ENCODE measurements at places on chromosomes 7 and 10.

GRCh38 chr10:97612386-97612785 lies 20.9 kb downstream of the MORN4 start:
- DNase-seq = peak; percentile 55

DNA sequence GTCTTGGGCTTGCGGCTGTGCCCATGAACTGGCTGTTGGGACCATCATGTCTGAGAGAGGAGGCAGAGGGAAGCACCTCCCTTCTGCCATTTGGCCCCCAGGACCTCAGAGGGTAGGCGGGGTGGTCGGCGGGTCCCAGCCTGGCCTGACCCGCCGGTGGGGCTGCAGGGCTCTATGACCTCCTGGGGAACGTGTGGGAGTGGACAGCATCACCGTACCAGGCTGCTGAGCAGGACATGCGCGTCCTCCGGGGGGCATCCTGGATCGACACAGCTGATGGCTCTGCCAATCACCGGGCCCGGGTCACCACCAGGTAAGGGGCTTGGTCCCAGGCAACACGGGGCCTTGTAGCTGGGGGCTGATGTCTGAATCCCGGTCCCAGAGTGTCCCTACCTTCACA lies 14.1 kb downstream of the SUMF2 start:
- DNase-seq = no peak

DNA sequence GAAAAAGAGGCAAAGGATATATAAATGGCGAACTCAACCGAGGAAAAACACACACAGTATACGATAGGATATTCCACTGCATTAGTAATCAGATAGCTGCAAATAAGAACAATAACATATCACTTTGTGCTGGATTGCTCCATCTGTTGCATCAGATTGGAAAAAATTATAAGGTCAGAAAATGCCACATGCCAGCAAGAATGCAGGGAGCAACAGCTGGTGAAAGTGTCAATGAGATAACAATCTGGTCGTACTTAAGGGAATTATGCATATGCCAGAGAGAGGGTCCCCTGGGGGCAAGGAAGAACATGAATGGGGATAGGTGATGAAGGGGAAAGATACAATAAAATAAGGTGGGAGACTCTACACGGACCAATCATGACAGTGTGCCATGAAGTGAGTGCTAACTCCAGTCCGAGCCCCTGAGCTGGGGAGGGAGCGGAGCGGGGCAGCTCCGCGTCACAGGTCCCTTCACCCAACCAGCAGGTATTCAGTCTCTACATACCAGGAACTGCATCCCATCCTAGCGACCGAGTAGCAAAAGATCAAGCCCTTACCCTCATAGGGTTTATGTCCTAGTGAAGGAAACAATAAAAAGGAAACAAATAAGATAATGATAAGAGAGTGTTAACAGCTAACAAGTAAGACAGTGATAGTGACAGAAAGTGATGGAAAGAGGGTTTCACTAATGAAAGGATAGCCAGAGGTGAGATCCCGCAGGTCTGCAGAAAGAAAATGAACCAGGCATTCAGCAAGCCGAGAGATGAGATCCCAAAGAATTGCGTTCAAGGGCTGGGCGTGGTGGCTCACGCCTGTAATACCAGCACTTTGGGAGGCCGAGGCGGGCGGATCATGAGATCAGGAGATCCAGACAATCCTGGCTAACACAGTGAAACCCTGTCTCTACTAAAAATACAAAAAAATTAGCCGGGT lies 9.4 kb downstream of the MPP7 start:
- DNase-seq = no peak

- DNase-seq = no peak
Observed at GRCh38 chr7:54881816-54882520, 123.0 kb upstream of the SEC61G start.

- DNase-seq = peak; percentile 20
Observed at GRCh38 chr10:48215486-48216203, 58.9 kb downstream of the FRMPD2 start.

DNA sequence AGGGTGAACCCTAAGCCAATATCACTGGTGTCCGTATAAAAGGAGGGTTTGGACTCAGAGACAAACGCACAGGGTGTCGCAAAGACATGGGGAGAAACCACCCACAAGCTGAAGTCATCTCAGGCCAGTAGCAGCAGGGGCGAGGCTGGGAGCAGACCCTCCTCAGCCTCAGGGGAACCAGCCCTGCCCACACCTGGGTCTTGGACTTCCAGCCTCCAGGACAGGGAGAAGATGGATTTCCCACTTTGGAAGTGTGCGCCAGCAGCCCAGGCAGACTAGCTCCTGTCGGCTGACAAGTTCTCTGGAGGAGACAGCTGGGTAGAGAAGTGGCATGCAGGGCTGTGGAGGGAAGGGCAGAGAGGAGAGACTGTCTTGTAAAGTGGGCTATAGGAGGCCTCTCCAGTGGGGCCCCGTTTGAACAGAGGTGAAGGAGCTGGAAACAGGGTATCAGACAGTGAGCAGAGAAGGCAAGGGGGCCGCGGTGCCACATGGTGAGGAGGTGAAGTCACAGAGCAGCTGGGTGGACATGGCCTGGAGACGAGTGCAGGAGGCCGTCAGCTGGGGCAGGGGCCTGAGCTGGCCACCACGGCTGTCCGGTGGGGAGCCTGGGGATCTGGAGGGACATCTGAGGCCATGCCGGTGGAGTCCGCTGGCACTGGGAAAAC lies 475.6 kb downstream of the PTPRN2 start:
- no peak for DNase-seq

GRCh38 chr7:45080958-45081669 lies 7.7 kb downstream of the NACAD start:
- DNase-seq = no peak

DNA sequence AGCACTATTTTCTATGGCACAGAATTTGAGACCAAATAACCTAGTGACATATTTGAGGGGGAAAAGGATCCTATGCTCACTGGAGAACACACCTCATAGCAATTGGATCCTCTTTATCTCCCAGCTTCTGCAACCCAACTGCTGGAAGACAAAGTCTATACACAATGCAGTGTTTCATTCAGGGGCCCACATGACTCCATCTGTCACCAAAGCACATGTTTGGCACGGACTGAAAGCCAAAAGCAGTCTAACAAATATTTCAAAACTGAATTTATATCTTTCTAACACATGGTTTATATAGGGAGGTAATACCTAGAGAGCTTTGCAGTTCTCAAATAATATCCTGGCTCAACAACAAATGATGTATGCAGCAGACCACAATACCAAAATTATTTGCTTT lies 39.2 kb downstream of the ADAM12 start:
- no peak for DNase-seq

DNA sequence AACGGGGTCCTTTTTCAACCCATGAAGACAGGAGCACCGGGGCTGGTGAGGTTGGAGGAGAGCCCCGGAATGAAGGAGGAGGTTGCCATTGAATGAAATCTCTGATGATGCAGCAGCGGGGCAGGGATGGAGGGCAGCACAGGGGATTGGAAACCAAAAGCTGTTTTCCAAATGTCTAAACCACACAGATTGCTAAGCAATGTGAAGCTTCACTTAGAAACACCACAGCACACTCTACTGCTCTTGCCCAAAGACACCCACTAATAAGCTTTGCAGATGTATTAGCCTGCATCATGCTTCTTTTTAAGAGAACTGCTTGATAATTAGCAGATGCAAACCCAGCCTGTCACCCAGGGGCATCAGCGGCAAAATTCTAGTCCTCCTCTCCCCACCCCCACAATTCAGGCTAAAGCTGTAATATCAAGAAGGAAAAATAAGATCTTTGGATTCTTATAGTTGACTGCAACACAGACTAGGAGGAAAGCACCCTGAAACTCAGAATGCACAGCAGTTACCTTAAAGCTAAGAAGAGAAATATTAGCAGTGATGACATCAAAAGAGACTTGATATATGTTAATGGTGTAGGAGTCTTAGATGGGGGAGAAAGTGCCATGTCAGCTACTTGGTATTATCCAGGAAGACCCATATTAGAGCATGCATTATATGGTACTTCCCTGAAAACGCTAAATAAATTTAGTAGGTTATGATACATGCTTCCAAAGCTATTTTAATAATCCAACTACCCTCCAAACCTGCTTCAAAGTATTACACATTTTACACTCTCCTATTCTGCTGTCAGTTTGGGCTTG lies 666.7 kb downstream of the KCNMA1 start:
- no peak for DNase-seq

DNA sequence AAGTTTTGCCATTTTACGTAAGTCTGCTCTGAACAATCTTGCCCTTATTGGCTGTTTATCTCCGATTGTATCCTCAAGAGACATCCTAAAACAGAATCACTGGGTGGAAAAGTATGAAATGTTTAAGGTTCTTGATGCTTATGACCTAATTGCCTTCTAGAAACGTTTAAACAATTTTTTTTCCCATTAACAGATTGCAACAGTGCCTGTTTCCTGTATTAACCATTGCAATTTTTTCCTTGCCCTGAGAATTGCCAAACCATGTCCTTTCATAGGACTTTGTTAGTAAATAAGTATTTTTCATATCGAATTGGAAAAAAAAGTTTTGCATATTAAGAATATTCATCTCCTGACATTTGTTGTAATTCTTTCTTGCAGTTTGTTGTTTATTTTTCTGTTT lies 639.8 kb downstream of the INHBA start:
- DNase-seq = no peak

- DNase-seq = no peak
Observed at GRCh38 chr7:152406491-152406890, 29.3 kb downstream of the KMT2C start.

GRCh38 chr7:81560708-81561107 lies 209.1 kb downstream of the HGF start:
- no peak for DNase-seq

- DNase-seq = no peak
Observed at GRCh38 chr7:33669251-33669670, 236.1 kb upstream of the BMPER start.

DNA sequence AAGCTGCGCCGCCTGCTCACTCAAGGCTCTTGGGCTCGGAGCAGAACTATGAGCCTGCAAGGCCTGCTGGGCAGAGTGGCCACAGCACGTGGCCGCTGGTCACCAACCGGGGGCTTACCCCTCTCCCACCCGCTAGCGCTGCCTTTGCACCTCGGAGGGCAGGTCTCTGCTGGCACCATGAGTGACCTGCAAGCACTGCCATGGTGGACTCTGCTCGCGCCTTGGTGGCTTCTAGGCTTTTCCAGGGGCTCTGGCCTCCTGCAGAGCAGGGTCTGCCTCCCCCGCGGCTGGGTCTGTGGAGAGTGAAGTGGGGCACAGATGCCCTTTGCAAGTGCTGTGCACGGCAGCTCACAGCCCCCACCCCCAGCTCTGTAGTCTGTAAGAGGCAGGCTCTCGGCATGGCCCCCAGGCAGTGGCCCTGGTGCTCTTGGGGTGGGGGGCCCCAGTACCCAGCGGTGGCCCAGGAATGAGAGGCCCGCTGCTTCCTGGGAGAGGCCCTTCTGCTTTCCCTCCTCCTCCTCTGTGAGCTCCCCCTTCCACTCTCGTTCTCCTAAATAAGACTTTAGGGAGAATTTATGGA lies 119.6 kb downstream of the INPP5A start:
- no peak for DNase-seq

- DNase-seq = no peak
Observed at GRCh38 chr10:114380060-114380459, 24.2 kb downstream of the AFAP1L2 start.

DNA sequence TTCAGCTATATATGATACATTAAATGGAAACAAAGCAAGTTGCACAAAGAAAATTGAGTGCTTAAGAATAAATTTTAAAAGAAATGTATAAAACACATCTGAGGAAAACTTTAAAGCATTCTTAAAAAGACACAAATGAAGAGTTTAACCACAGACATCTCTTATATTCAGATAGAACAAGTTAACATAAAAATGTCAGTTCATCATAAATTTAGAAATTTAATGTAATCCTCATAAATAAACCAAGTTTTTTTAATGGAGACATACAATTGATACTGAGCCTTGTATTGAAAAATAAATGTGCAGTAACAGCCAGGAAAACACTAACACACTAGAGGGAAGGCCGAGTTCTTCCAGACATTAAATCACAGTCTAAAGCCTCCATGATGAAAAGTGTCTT lies 243.9 kb upstream of the MKLN1 start:
- DNase-seq = no peak

DNA sequence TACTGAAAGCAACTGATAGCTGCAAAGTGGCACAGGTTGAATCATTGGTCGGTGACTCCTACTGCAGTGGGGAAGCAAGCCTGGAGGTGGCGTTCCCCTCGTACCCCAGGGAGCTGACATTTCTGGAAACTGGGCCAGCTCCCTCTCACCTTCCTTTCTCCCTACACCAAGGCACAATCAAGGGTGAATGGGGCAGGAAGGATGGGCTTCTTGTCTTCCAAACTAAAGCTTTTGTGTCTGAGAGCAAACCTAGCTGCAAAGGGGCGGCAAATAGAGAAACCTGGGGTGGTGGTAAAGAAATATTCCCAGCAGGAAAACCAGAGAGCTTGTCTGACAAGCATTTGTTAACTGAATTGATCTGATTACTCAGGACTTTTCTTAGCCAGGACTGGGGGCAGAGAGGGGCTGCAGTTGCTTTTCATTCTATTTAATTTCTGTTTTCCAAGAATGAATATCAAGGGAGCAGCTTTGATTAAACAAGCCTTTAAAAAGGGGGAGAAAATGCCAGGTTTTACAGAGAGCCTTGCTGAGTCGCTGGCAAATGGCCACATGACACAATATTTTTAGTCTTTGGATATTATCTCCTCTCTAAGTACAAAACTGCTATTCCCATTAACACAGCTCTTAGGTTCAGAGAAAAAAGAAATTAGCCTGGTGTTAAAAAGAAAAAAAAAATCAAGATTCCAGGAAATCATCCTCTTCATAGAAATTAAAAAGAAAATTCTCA lies 27.8 kb downstream of the CDHR3 start:
- no peak for DNase-seq

GRCh38 chr10:79473496-79474095 lies 28.2 kb upstream of the ZCCHC24 start:
- DNase-seq = no peak

DNA sequence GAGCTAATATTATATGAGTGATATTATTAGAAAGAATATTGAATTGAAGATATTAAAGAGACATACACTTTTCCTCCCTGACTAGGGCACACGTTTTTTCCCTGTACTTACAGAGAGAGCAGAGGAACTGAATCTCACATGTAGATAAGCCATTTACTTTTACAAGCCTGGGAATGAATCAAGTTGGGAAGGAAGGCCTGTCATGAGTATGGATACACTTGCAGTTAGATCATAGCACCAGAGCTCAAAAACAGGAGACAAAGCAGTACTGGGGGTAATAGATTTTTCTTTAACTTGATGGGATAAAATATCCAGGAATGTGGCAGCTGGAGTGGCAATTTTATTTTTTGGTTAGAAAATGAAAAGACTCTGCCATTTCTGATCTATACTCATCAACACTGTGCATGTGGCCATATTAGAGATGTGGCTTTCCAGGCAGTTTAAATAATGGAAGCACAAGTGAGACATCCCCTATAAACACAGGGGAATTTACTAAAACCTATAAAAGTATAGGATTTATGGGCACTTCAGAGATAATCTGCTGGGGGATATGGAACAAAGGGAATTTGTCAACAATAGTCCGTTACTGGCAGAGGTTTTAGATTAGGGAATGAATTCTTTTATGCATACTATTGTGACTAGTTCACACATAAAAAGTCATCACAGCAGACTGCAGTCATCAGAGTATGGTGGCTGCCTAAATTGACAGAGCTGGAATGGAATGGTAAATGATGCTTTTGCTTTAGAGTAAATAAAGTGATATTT lies 657.7 kb upstream of the MBL2 start:
- no peak for DNase-seq

Measured in IMR-90 (cell line).